Activated CD4-positive, CD25-positive, alpha-beta regulatory T cell (primary cell): ENCODE measurements at places on chromosomes 12 and 14.

DNA sequence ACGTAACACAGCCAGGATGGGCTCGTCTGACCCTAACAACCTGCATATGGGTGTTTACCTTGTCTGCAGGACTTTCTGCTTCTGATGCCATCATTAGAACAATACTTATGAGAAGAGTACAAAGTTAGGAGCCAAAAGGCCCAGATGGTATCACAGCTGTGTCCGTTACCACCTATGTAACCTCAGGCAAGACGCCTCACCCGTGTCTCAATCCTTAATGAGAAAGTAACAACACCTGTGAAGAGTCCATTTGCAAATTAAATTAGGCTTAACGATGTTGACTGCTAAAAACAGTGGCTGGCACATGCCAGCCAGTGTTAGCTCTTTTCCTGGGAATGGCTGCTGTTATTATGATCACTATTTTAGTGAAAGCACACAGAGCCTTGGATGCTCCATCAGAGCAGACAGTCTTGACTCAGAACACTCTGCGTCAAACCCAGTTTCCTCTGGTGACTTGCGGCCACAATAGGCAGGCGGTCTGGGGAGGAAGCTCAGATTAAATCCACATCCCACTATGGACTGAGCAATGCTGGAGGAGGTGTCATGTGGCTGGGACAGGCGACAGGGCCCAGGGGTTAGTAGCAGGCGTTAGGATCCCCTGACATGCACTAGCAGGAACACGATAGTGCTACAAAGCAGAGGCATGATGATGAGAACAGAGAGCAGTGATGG lies 125.3 kb downstream of the SLC15A4 start:
- no peak for DNase-seq

DNA sequence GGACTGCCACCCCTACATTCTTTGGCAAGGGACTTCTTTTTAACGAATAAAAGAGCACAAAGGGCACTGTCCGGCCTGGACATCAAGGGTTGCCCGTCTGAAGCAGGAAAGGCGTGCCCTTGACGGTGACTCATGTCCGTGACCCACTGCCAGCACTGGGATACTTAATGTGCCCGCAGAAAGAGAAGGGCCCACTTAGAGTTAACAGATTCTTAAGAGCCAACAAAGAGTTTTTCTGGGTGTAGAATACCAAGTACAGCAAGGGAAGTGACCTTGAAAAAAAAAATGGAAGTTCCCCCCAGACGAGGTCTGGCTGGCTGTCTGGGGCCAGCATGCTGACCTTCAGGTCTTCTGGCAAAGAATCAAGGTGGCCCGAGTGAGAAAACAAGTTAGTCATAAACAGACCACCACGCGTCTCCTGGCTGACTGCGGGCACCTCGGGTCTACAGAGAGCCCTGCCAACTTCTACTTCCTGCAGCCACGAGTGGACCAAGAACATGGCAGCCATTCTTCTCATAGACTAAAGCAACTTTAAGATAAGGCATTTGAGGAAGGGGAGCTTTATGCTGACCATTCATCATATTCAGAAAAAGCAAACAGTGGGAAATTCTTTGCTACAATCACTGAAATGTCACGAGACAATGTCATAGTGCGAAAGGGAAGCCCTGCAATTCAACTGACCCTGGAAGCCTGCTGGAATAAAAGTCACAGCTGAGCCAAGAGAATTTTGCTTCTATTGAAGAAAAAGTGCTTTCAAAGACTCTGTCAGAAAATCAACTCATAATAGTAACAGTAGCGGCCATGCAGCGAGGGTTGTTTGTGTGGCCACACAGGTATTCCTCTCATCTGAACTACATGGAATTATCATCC lies 10.5 kb upstream of the SELPLG start:
- DNase-seq: no peak

DNA sequence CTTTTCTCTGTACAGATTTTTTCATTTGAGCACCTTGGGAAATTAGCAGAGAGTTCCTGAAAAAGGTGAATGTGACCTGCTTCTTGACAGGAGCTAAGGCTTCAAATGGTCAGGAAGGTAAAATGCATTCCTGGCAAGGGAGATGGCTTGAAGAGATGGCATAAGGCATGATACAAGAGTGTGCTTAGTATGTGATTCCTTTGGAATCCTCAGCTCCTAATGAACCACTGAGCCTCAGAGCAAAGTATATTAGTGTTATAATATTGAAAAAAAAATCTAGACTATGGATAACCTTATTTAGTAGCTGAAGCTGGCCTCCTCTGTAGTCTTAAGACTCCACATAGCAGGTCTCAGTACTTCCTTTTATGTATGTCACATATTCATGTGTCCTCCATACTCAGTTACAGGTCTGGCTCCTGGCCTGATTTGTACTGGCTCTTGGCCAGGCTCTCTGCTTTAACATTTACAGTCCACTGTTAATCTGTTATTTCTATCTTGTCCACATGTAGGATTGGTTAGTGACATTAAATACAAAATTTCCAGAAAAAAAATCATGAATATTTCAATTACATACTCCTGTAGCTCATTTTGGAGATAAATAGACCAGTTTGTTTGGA lies 17.9 kb downstream of the TOGARAM1 start:
- DNase-seq: no peak

GRCh38 chr14:71322655-71323250 lies 415.5 kb downstream of the PCNX1 start:
- DNase-seq: no peak

DNA sequence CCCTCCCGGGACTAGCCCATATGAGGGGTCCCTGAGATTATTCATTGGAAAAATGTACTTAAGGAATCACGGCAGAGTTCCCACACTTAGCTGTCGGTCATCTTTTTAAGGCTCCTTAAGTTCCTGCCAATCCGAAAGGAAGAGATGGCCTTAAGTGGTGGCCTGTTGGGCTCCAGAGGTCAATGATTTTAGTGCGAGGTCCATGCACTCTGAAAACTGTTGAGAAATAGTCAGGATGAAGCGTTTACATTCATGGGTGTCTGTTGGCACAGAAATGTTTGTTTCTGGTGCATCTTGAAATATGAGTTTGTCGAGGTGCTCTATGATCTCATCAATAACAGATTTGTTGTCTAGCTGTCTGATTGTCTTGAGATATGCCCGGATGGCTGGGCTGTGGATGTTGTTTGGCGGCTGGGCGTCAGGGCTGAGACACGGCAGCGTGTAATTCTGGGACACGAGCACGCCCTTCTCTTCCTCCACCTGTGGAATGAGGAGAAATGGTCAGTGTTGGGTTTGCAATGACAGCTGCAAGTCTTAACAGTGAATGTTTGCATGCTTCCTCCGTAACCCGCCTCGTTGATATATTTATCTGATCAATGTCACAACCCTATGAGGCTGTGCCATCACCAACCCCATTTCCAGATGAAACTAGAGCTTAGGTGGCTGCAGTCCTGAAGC lies 1.6 kb downstream of the IL31 start:
- no peak for DNase-seq

DNA sequence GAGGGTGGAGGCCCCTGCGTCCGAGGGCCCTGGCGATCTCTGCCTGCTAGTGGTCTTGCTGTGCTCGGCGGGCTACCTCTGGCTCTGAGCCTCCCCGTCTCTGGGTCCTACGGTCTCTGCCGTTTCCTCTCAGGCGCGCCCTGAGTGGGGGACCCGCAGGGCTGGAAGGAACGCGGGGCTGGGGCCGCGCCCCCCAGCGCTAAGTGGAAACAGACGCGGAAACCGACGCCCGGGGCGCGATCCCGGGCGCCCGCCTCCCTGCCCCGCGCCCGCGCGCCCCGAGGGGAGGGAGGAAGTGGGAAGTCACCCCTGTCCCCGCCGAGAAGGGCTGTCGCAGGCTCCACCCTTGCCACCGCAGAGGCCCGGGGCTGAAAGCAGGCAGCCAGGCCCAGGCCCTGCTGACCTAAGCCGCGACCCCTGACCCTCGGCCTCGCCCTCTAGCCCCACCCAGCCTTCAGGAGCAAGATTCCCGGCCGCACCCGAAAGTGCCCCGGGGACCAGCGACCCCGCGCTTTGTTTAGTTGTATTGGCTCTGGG lies 831 bp downstream of the CRIP1 start:
- DNase-seq: peak; percentile 54

DNA sequence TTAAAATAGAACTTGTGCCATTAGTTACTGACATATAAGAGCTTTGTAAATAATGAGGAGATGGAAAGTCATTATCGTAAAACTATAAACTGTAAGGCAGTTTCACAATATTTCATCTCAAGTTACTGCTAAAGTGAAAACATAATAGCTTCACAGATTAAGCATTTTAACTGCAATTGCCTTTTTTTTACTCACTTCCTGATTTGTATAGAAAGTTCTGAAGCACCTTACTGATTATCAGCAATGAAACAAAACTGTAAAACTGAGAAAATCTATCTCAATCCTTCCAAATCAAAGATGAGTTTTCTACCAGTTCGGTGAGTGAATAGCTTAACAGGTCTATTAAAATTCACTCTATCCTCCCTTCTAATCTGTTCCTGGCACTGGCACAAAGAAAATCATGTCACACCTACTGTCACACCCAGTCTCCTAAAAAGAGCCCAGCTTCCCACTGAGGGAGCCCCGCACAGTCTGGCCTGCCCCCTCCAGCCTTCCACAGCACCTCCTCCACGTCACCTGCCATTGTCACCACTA lies 161.4 kb upstream of the ABCD2 start:
- no peak for DNase-seq

DNA sequence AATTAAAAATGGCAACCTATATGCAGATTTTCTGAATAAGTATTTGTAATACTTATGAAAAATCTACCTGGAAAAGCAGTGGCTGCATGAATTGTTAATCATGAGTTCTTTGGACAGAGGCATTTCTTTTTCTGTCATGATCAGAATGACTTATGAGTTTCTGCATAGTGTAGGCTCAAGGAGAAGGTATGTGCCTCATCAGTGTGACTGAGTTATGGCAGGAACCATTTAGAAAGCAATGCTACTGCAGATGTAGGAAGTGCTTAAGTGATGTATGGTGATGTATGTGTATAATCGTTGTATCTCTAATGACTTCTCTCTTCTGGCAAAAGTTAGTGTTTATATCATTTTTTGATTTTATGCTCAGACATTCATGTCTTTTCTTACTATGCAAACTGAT lies 816.4 kb upstream of the FBXO33 start:
- no peak for DNase-seq

DNA sequence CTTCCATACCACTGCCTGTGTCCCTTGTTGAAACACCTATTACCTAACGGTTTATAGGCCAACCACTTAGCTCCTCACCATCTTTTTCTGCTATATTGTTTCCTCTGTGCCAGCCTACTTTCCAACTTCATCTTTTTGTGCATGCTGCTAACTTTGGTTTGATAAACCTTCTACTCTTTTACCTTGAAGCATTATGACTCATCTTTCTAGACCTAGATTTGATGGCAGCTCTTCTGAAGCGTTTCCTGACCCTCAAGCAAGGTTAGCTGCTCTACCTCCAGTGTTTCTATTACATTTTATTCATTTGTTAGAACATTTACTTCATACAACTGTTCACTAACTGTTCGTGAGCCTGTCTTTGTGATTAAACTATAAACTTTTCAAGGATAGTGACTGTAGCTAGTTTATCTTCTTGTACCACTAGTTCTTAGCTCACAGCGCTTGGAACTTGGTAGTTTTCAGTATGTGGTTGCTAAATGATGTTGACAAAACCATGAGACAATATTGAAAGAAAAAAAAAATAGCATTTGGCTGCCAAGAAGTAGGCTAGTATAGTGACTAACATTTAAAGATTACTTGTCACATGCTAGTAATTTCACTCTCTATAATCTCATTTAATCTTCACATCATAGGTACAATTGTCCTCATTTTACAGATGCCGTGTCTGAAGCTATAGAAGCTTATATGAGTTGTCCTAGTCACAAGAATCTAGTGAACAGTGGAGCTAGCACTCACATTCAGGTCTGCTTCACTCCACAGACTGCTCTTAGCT lies 79.5 kb downstream of the APAF1 start:
- no peak for DNase-seq

DNA sequence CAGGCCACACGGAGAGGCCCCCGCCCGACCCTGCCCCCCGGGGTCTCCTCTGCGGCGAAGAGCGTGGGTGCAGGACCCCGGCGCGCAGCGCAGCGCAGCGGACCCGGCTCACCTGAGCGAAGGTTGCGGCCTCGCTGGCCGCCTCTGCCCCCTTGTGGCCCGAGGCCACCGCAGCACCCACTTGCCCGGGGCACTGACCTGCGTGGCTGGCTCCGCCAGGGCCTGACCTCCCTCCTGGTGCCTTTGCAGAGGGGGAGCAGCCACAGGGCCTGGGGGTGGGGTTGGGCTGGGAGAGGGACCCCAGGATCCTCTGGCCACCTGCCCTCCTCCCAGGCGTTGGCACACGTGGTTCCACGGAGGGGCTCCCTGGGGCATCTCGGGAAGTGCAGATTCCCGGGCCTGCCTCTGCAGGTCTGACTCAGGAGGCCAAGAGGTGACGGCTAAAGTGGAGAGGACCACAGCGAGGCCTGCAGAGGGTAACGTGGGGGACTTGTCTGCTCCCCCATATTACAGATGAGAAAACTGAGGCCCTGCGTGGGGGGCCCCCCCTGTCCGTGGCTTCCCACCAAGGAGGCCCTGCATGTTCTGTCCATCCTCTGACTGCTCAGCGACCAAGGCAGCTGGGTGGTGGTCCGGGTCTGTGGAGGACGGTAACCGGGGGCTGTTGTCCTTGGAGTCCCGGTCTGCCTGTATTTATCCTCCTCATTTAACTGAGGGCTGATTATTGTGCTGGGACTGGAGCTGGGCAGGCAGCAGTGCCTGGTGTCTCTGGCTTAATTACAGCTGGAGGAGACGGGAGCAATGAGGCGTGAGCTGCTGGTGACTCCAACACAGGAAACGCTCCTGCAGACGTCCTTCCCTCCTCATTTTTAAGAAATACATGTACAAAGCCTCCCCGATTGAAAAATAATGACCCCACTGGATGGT lies 67.9 kb upstream of the BEGAIN start:
- no peak for DNase-seq

DNA sequence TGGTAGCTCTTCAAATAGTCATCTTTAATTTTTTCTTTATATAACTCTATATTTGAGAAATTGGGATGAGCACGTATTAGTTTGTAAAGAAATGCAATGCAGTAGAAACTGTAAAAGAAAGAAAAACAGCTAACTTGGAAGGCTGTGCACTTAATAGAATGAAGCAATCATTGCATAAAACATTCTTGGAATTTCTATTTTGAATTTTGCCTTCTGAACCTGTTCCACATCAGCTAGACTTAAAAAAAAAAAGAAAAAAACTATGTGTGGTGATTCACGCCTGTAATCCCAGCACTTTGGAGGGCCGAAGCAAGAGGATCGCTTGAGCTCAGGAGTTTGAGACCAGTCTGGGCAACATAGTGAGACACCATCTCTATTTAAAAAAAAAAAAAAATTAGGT lies 29.4 kb downstream of the SCN8A start:
- no peak for DNase-seq
